ENCODE measurements at places on chromosomes 5 and 9. TPM values are rescaled to one million over a fixed set of nuclear protein-coding genes. Genes with fewer than 3 reads are reported as not detected.

S1PR3 gene
- total RNA-seq = 7.1 TPM

SH3GLB2 gene
- 65.7 TPM for total RNA-seq

OTP gene
- total RNA-seq = not detected

S100Z gene
- not detected for total RNA-seq

CFAP77 gene
- 1.2 TPM for total RNA-seq

MYMK gene
- total RNA-seq = 0.34 TPM
